ENCODE measurements at places on chromosomes 2 and 18. TPM values are rescaled to one million over a fixed set of nuclear protein-coding genes. Genes with fewer than 3 reads are reported as not detected.

MALT1 gene
- 39.7 TPM for total RNA-seq

SLC40A1 gene
- 3.8 TPM for total RNA-seq

- H3K27me3 ChIP-seq: no peaks in the 10 kb centered on the region
- no peaks in the 10 kb centered on the region for H3K4me1 ChIP-seq
- H3K4me3 ChIP-seq: no peak overlapping the region
Measured at GRCh38 chr2:168849610-168850009, 40.6 kb downstream of the SPC25 start.

- peaks cover 3% of the 10 kb centered on the region for H3K4me1 ChIP-seq
- peaks cover 4% of the 10 kb centered on the region for H3K27me3 ChIP-seq
- H3K27ac ChIP-seq: no peak overlapping the region
- no peak for DNase-seq
Measured at GRCh38 chr2:128520340-128520739, 201.7 kb upstream of the HS6ST1 start.

DNA sequence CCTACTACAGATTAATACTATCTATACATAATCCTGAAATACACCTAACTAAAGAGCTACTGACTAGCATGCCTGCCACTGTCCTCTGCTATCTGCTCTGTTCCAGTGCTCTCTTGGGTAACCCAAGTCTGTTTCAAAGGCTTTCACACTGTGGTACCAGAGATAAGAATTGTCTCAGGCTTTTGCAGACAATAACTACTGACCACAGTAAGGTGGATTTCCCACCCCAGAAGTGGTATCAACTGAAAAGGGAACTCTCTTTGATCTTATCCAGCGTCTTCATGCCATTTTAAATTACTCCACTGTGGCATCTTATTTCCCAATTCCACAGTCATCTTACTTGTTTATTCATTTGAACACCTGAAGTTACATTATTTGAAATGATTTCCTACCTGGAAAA is 190.2 kb downstream of the IKZF2 start:
- no peak overlapping the region for H3K27ac ChIP-seq
- H3K4me3 ChIP-seq: no peak overlapping the region
- H3K36me3 ChIP-seq: no peaks in the 10 kb centered on the region
- DNase-seq: no peak
- H3K4me1 ChIP-seq: peaks cover 20% of the 10 kb centered on the region

DNA sequence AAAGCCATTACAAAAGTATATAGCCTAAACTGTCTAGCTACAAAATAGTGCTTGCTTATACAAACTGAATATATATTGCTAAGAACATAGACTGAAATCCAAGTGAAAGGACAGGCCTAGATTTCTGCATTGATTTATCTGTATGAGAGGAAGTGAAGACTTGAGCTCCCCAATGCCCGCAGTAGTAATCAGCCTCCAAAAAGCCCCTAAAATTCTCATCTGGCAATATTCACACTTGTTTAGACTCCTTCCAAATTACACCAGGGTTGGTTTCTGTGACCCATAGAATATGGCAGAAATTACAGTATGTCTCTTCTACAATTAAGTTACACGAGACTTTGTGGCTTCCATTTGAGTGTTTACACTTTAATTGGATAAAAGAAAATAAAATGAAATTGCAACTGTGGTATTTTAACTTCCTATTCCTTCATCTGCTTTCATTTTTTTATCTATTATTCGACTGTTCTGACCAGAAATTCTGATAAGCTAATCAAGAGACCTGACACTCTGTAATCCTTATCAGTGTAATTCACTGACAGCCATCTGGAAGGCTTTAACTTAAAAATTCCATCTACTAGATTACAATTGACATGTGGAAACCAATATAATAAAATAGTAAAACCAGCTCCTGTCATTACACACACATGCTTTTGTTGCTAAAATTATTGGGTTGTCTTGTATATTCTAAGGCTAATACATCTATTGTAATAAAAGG is 21.1 kb downstream of the ABCB11 start:
- H3K4me1 ChIP-seq: peaks cover 7% of the 10 kb centered on the region
- no peaks in the 10 kb centered on the region for H3K36me3 ChIP-seq
- DNase-seq: no peak
- H3K27me3 ChIP-seq: no peaks in the 10 kb centered on the region
- no peak overlapping the region for H3K4me3 ChIP-seq
